ENCODE measurements at places on chromosomes 3 and 15.

GRCh38 chr3:194450341-194450740, 36.5 kb downstream of the ATP13A3 start:
- peak; percentile 73 for DNase-seq

DNA sequence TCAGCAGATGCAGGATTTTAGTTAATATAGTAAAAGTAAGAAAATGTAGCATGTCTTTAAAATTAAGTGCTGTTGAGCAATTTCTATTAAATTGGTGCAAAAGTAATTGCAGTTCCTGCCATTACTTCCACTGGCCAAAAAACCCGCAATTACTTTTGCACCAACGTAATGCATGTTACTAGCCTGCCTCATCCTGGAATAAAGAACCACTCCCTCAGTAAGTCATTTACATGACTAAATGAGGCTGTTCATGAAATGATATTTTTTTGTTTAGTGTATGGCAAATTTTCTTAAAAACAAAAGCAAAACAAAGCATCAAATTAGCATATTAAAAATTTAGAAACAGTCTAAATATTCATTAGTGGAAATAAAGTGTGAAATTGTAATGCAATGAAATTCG, 180.4 kb downstream of the DIPK2A start:
- no peak for DNase-seq

DNA sequence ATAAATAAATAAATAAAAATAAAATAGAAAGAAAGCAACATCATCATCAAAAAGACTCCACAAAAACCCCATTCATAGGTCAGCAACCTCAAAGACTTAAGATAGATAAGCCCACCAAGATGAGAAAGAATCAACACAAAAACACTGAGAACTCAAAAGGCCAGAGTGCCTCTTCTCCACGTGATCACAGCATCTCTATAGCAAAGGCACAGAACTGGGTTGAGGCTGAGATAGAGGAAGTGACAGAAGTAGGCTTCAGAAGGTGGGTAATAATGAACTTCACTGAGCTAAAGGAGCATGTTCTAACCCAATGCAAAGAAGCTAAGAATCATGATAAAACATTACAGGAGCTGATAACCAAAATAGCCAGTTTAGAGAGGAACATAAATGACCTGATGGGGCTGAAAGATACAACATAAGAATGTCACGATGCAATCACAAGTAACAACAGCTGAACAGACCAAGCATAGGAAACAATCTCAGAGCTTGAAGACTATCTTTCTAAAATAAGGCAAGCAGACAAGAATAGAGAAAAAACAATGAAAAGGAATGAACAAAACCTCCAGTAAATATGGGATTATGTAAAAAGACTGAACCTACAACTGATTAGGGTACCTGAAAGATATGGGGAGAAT, 26.4 kb downstream of the GNB5 start:
- DNase-seq = no peak

DNA sequence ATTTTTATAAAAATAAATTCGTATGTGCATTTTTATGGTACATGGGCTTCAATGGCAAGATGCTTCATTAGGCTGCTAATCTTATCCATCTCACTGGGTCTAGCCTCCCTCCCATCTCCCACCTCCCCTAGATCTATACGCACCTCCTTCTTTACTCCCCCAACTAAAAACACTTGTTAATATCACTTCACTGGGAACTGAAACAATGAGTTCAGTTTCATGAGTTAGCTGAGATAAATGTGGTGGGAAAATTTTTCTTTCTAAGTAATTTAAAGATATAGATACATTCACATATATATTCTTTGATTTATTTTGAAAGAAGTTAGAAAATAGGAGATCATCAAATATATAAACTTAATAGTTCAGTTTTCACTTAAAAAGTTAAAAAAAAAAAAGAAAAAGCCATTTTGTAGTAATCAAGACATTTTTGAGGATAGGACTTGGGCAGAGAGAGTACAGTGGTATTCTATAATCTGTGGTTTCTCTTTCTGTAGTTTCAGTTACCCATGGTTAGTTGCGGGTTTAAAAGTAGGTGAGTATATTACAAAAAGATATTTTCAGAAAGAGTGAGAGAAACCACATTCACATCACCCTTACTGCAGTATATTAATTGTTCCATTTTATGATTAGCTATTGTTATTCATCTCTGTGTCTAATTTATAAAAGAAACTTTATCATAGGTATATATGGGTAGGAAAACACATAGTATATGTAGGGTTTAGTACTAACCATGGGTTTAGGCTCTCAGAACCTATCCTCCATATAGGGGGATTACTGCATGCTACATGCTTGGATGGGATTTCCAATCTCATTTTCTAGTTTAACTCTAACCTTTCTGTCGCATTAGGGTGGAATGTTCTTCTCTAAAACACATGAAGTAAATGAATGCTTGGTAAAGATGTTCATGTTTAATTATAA, 316.0 kb upstream of the CBLB start:
- no peak for DNase-seq

GRCh38 chr3:134375582-134376384, 1.5 kb upstream of the AMOTL2 start:
- no peak for DNase-seq

Measured in NCI-H510A (cell line).